ENCODE measurements at places on chromosomes 4 and X.

GRCh38 chrX:15683193-15683592 lies 18.6 kb upstream of the CLTRN start:
- H3K4me1 ChIP-seq: peaks cover 15% of the 10 kb centered on the region
- DNase-seq: no peak
- no peak overlapping the region for H3K27ac ChIP-seq
- H3K4me3 ChIP-seq: no peak overlapping the region
- H3K36me3 ChIP-seq: no peaks in the 10 kb centered on the region

- H3K4me3 ChIP-seq: no peak overlapping the region
- no peaks in the 10 kb centered on the region for H3K4me1 ChIP-seq
- H3K27ac ChIP-seq: no peak overlapping the region
- H3K27me3 ChIP-seq: peaks cover 5% of the 10 kb centered on the region
- H3K36me3 ChIP-seq: no peaks in the 10 kb centered on the region
- no peak for DNase-seq
Observed at GRCh38 chr4:73376976-73377375, 27.1 kb upstream of the ALB start.

DNA sequence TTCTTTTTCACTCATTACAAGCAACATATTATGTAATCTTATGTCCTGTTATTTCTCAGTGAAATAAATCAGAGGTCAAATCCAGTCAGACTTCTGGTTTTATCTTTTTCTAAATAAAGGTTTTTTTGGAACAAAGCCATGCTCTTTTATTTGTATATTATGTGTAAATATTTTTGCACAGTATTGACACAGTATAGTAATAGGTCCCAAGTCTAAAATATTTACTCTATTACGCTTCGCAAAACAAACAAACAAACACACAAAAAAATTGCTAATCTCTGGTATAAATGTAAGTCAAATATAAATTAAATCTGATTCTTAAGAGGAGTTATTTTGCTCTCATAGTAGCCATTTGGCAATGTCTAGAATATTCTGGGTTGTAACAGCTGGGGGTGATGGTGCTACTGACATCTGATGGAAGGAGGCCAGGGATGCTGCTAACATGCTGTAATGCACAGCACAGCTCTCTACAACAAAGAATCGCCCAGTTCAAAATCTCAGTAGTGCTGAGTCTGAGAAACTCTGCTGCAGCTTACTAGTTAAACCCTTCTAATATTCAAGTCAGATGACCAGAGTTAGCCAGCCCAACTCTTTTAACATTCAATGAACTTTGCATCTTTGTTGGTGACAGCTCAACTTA lies 602.1 kb downstream of the RAB28 start:
- DNase-seq: no peak
- H3K4me3 ChIP-seq: no peak overlapping the region
- no peaks in the 10 kb centered on the region for H3K27me3 ChIP-seq
- no peaks in the 10 kb centered on the region for H3K36me3 ChIP-seq
- no peaks in the 10 kb centered on the region for H3K4me1 ChIP-seq

DNA sequence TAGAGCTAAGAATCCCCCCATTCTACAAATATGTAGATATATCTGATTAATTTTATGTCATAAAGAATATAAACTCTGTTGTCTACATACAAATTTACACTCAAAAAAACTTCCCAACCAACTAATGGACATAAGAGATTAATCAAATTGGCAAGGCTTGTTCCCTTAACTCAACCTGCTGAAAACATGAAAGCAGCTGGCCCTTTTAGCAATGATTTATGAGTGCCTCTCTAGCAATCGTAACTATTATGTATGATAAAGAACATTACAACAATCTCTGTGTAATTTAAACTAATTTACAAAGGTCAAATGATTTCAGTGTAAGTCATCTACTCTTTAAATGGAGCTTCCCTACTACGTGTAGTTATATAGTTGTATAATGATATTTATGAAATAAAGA lies 83.1 kb upstream of the FTHL17 start:
- H3K27ac ChIP-seq: no peak overlapping the region
- H3K27me3 ChIP-seq: no peaks in the 10 kb centered on the region
- no peak overlapping the region for H3K4me3 ChIP-seq
- no peaks in the 10 kb centered on the region for H3K4me1 ChIP-seq
- DNase-seq: no peak

- H3K36me3 ChIP-seq: no peaks in the 10 kb centered on the region
- H3K27ac ChIP-seq: no peak overlapping the region
- H3K27me3 ChIP-seq: no peaks in the 10 kb centered on the region
- peaks cover 44% of the 10 kb centered on the region for H3K4me1 ChIP-seq
- DNase-seq: no peak
Observed at GRCh38 chr4:7872264-7872771, 67.3 kb downstream of the AFAP1 start.

DNA sequence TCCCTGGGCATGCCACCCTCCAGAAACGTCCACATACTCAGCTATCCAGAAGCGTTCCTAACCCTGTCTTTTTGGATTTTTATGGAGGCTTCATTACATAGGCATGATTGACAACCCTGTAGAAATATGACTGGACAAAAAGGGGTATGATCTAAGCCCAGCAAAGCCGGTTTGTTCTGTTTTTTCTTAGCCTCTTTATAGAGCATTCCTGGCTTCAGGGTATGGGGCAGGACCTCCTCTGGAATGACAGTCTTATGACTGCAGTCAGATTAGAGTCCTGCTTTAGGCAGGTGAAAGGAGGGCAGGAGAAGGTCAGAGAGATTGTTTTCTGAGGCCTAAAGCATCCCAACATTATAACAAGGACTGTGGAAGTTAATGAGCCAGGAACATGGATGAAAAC lies 137.4 kb downstream of the DCLK2 start:
- no peaks in the 10 kb centered on the region for H3K36me3 ChIP-seq
- no peaks in the 10 kb centered on the region for H3K4me1 ChIP-seq
- H3K27ac ChIP-seq: no peak overlapping the region

DNA sequence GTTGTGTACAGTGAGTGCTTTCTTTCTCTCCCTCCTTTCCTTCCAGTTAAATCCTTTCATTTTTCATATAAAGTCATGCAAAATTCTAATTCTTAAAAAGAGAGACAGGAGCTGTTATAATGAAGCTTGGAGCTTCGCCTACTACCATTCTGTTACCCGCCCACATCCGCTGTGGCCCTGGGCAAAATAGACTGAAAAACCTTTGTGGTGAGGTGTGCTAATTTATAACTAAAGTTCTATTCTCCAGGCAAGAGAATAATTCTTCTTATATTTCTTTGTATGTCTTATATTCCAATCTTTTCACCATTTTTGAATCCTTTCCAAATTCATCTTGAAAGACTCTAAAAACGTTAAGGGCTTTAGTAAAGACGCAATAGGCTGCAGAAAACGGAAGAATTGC lies 7.0 kb downstream of the QRFPR start:
- no peak for DNase-seq
- peaks cover 21% of the 10 kb centered on the region for H3K27me3 ChIP-seq
- no peak overlapping the region for H3K27ac ChIP-seq
- no peak overlapping the region for H3K4me3 ChIP-seq

DNA sequence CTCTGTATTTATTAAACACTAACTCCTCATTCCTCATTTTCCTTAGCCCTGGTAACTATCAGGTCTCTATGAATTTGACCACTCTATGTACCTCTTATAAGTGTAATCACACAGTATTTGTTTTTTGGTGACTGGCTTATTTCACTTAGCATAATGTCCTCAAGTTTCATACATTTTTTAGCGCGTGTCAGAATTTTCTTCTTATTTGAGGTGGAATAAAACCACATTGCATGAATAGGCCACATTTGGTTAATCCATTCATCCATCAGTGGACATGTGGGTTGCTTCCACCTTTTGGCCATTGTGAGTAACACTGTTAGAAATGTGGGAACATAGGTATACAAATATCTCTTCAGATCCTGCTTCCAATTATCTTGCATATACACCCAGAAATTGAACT lies 341.2 kb upstream of the BOD1L1 start:
- no peaks in the 10 kb centered on the region for H3K4me1 ChIP-seq
- H3K27ac ChIP-seq: no peak overlapping the region
- H3K27me3 ChIP-seq: peaks cover 10% of the 10 kb centered on the region
- H3K36me3 ChIP-seq: no peaks in the 10 kb centered on the region
- no peak for DNase-seq
- H3K4me3 ChIP-seq: no peak overlapping the region

- H3K27me3 ChIP-seq: no peaks in the 10 kb centered on the region
- H3K4me3 ChIP-seq: no peak overlapping the region
- H3K36me3 ChIP-seq: peaks cover 2% of the 10 kb centered on the region
- DNase-seq: no peak
Observed at GRCh38 chr4:98521486-98521885, 136.9 kb downstream of the TSPAN5 start.

GRCh38 chr4:8157496-8157895 lies 1.1 kb downstream of the ABLIM2 start:
- peak overlapping the region; percentile 42 for H3K4me3 ChIP-seq
- H3K27ac ChIP-seq: peak overlapping the region; percentile 53
- peaks cover 4% of the 10 kb centered on the region for H3K27me3 ChIP-seq

DNA sequence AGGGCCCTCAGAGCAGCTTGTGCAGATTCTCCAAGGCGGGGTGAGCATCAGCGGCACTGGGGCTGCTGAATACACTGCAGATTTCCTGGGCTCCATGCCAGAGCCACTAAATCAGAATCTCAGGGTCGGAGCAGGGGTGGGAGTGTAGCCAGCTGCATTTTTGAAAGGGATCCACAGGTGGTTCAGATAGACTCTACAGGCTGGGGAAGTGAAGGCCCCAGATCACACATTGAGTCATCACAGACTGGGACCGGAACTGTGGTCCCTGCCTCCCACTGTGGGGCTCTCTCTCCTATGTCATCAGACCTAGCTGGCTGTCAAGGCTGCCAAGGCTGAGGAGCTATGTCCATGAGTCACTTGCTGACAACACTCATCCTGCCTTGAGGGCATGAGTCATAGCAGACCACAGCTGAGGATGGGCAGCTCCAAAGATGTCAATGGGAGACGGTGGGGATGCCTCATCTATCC lies 162.3 kb upstream of the MAMLD1 start:
- no peak overlapping the region for H3K27ac ChIP-seq
- H3K27me3 ChIP-seq: no peaks in the 10 kb centered on the region
- peak; percentile 71 for DNase-seq
- no peaks in the 10 kb centered on the region for H3K36me3 ChIP-seq
- H3K4me1 ChIP-seq: peaks cover 5% of the 10 kb centered on the region

DNA sequence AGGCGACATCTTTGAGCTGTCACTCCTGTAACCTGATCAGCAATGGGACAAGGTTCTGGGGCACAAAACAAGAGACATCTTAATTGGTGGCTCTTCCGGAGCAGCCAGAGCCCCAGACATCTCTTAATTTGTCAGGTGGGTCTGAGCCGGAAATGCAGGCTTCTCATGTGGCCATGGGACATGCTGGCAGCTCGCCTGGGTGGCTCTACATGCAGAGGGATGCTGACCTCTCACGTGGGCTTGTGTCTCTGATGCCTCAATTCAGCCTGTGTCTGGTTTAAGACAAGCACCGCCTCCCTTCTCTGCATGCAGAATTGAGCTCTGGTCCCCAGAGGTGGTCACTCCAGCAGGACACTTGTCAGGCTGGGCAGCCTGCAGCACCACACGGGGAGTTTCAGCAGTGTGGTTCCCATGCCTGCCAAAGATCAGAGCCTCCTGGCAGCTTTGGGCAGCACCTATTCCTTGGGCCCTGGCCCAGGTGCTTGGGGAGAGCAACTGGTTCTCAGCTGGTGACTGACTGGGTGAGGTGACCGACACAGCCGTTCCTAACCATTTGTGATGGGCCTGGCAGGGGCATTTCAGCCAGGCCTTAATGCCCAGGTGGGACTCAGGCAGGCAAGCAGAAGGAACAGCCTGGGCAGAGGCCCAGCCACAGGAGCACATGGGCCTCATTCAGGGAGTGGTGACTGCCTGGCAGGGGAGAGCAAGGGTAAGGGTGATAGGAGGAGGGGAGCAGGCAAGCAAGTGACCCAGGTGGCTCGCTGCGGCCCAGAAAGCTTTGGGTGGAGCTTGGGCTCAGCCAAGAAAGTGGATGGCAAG lies 53.4 kb downstream of the HMX1 start:
- H3K4me1 ChIP-seq: no peaks in the 10 kb centered on the region
- H3K4me3 ChIP-seq: no peak overlapping the region
- H3K27me3 ChIP-seq: peaks cover 9% of the 10 kb centered on the region
- H3K27ac ChIP-seq: no peak overlapping the region
- DNase-seq: no peak

DNA sequence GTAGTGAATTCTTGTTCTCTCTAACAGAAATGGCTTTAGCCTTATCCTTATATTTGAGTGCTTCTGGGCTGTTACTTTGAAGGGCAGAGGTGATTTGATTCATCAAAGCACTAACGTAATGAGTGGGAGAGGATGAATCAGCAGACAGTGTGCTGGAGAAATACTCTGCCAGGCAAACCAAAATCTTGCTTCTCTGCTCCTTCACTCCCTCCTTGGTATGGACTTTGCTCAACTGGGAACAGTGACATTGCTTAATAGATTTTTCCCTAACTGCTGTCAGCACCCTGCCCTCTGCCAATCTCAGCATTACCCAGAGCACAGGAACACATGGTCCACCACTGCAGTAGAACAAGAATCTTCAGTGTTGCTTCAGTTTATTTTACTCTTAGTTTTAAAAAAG lies 56.0 kb downstream of the PDLIM5 start:
- peak overlapping the region; percentile 26 for H3K27ac ChIP-seq
- peaks cover 4% of the 10 kb centered on the region for H3K36me3 ChIP-seq
- no peaks in the 10 kb centered on the region for H3K27me3 ChIP-seq
- no peak overlapping the region for H3K4me3 ChIP-seq
- peak; percentile 18 for DNase-seq

DNA sequence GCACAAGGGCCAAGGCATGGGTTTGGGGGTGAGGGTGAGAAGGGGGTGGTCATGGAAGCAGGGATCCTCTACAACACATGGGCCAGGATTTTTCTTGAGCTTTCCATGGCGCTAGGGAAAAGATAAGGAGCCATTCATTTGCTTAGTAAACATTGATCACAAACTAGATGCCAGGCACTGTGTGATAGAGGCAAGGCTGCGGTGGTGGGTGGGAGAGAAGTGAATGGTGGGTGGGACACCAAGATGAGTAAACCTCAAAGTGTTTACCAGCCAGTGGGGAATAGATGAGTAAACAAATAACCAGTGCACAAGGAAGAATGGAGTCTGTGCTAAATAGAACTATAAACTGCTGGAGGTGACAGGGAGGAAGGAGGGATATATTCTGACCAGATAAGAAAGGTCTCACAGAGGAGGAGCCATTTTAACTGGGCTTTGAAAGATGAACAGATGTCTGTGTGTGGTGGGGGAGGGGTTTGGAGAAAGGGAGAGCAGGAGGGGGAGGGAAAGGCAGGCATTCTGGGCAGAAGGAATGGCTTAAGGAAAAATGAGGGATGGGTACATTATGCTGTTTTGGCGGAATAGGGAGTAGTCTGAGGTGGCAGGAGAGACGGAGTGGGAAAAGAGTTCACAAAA lies 48.0 kb upstream of the LAS1L start:
- no peaks in the 10 kb centered on the region for H3K36me3 ChIP-seq
- H3K27me3 ChIP-seq: no peaks in the 10 kb centered on the region
- DNase-seq: no peak
- peaks cover 6% of the 10 kb centered on the region for H3K4me1 ChIP-seq

DNA sequence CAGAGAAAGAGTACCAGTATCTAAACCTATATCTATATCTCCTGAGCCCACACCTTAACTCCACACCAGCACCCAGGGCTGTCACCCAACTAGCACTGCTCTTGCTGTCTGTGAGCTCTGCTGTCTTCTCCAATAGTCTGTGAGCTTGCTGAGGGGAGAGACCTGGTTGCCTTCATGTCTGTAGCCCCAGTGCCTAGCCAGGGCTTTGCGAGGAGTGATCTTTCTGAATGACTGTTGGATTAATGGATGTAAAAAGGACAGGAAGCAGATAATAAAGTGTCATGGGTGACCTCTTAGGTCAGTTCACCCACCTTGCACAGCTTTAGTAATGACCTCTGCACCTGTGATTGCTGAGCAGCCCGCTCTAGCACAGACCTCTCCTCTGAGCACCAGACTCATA lies 30.5 kb downstream of the CNGA2 start:
- no peaks in the 10 kb centered on the region for H3K36me3 ChIP-seq
- H3K4me3 ChIP-seq: no peak overlapping the region
- no peaks in the 10 kb centered on the region for H3K4me1 ChIP-seq
- peaks cover 4% of the 10 kb centered on the region for H3K27me3 ChIP-seq
- no peak for DNase-seq
- no peak overlapping the region for H3K27ac ChIP-seq

All from activated naive CD4-positive, alpha-beta T cell treated with anti-CD3 and anti-CD28 coated beads for 36 hours (primary cell).